ENCODE measurements at places on chromosomes 1 and 21.
A peak's percentile ranks its signal among the peaks of the same experiment; 100 is the strongest.

GRCh38 chr1:106457368-106457767, 599.1 kb upstream of the PRMT6 start:
- no peak for DNase-seq

GRCh38 chr1:241638909-241639622, 1.1 kb downstream of the CHML start:
- DNase-seq, result peak; percentile 33

DNA sequence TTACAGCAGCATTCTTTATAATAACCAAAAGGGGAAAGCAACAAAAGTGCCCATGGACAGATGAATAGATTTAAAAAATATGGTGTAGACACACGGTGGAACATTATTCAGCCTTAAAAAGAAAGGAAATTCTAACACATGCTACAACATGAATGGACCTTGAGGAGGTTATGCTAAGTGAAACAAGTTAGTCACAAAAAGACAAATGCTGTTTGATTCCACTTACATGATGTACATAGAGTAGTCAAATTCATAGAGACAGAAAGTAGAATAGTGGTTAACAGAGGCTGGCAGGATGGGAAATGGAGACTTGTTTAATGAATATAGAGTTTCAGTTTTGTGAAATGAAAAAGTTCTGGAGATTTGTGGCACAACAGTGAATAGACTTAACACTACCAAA, 151.4 kb downstream of the CYYR1 start:
- DNase-seq, result no peak

DNA sequence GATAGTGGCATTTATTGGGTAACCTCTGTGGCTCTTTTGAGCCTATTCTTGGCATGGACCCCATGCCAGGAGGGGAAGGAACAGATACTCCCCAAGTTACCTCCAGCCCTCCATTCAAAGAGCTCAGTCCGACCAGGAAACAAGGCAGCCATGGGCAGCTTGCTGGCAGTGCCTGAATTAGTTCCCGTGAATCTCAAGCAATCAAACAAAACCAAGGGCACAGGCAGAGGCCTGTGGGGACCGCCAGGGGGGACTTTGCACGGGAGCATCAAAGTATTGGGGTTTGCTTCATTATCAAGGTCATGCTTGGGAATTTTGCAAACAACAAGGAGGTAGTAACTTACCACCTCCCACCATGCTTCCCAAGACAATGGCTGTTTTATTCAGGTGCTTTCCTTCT, 81.2 kb upstream of the IFFO2 start:
- no peak for DNase-seq

DNA sequence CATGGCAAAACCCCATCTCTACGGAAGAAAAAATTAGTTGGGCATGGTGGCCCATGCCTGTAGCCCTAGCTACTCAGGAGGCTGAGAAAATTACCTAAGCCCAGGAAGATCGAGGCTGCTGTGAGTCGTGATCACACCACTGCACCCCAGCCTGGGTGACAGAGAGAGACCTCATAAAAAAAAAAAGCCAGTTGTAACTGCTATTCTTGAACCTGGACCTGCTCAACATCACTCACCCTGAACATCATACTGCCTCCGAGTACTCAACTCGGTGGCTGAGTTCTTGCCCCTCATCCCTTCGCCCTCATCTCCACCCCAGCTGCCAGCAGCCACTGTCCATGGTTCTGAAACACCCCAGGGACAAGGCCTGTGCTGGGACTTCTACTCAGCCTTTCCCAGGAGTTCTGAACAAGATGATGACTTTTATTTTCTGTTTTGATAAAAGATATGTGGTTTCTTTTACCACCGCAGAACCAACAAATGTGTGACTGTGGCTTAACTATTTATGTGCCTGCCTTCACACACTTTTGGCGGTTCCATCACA, 5.4 kb upstream of the DISP3 start:
- DNase-seq, result no peak

DNA sequence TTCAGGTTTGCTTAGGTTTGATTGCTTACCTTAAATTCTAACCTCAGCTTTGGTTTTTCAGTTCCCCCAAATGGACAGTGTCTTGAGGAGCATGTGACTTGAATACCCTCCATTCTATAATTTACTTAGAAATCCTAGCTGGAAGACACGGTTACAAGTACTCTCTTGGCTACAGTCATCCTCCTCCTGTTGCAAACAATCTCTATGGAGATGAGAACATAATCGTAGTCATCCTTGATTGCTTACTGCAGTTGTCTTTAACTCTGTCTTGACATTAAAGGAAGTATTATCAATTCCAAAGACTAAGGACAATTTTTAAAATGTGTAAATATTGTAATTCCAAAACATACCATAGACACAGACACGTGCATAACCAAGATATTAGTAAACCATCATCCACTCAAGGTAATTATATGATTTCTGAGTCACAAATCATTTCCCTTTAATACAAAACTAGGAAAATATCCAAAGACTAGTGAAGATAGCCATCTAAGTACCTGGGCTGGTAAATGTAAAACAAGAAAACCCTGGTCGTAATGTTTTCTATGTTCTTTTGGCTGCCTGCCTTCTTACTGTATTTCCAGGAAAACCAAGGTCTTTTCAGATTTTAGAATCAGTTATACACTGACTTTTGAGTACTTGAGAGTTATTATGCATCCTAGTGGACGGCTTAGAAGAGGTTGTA, 149.9 kb downstream of the CHRM3 start:
- DNase-seq, result no peak

- no peak for DNase-seq
These were observed 1.4 kb downstream of the GPR161 start for GRCh38 chr1:168135116-168135920.

GRCh38 chr21:28357743-28358142, 634.9 kb downstream of the LTN1 start:
- DNase-seq, result no peak
